ENCODE measurements at places on chromosomes 5 and 9.

DNA sequence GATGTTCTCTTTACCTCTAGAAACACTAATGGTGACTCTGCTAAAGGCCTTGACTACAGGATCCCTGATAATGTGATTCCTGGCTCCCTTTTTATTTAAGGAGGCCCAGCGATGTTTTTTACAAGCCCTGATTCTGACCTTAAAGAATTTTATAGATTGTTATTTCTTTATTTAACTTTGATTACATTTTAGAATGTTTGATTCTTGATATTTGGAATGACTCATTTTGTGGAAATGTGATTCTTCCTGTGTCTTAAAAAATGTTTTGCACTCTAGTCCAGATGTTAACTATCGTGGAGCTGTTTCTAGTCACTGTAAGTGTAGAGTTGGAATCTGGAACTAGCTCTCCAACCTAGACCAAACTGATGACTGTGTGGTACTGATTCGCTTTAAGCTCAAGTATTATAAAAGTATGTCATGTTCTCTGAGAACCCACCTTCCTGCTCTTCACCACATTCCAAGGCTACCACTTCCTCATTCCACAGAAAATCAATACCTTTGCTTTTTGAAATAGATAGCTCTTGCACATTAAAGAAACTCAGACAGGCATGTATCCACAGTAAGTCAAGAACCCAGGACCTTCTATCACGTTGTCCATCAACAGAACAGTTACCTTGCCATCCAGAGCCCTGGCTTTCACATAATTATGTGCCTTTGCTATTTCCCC is 65.2 kb downstream of the JMY start:
- DNase-seq, result no peak

GRCh38 chr5:81830596-81830995 is 79.7 kb upstream of the SSBP2 start:
- DNase-seq, result no peak

- no peak for DNase-seq
Measured at GRCh38 chr5:80072103-80073073, 37.2 kb downstream of the THBS4 start.

- no peak for DNase-seq
Measured at GRCh38 chr9:127494304-127494702, 43.0 kb downstream of the LRSAM1 start.

- DNase-seq, result no peak
Measured at GRCh38 chr5:93058309-93058708, 522.7 kb downstream of the NR2F1-AS1 start.

GRCh38 chr5:95554331-95554646 is 488 bp downstream of the SKIC3 start:
- no peak for DNase-seq

- no peak for DNase-seq
Measured at GRCh38 chr9:696332-697323, 144.9 kb upstream of the DMRT1 start.

- no peak for DNase-seq
Measured at GRCh38 chr9:134933076-134933659, 15.5 kb upstream of the FCN1 start.

GRCh38 chr9:129007035-129007765 is 20.9 kb downstream of the SH3GLB2 start:
- DNase-seq, result no peak

GRCh38 chr9:137716694-137717287 is 98.0 kb downstream of the EHMT1 start:
- DNase-seq, result no peak

GRCh38 chr5:124878583-124879342 is 132.3 kb upstream of the ZNF608 start:
- DNase-seq, result no peak

- DNase-seq, result no peak
Measured at GRCh38 chr5:150595466-150596031, 44.9 kb upstream of the SYNPO start.

DNA sequence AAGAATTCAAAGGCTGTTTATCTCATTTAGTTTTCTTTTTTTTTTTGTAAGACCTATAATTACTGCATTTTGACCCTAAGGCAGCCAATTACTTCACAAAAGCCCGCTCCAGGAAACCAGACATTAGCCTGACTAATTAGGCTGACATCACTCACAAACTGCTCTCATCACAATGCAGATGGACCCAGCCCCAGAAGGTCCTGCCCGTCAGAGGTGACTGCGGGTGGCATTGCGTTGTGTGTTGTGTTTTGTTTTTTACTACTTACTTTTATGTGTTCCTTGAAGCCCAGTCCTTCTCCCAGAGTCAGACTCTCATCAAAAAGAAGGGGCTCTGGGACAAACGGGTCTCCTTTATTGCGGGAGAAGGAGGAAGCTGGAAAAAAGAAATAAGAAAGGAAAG is 172.2 kb downstream of the HSD17B3 start:
- DNase-seq, result no peak

Measured in COLO829 (cell line).